ENCODE measurements at places on chromosomes 2 and 18. TPM values are rescaled to one million over a fixed set of nuclear protein-coding genes. Genes with fewer than 3 reads are reported as not detected.

The GDF7 gene
- total RNA-seq, result 11.8 TPM

The DNPEP gene
- 26.0 TPM for total RNA-seq

The CHRNG gene
- not detected for total RNA-seq

The ANKRD62 gene
- 1.9 TPM for total RNA-seq

The FSIP2 gene
- 46.2 TPM for total RNA-seq

The FRZB gene
- 3.9 TPM for total RNA-seq

The CELF4 gene
- total RNA-seq, result 5.3 TPM

The NAT8 gene
- not detected for total RNA-seq

The CYTIP gene
- total RNA-seq, result 18.8 TPM

The FKBP7 gene
- 109 TPM for total RNA-seq

The DRC1 gene
- total RNA-seq, result not detected

The DLGAP1 gene
- 20.7 TPM for total RNA-seq

The NCKAP5 gene
- total RNA-seq, result 7.9 TPM

The KCNG2 gene
- total RNA-seq, result 2.6 TPM

The MIB1 gene
- total RNA-seq, result 53.0 TPM

The TEX44 gene
- total RNA-seq, result 0.48 TPM

The RRM2 gene
- total RNA-seq, result 4.3 TPM

The STPG4 gene
- total RNA-seq, result 8.4 TPM

The SIX3 gene
- total RNA-seq, result not detected

The CCDC195 gene
- total RNA-seq, result not detected

The SPC25 gene
- not detected for total RNA-seq

The TWIST2 gene
- 32.0 TPM for total RNA-seq

The LRRC30 gene
- total RNA-seq, result 3.4 TPM

The BIN1 gene
- total RNA-seq, result 47.7 TPM

The TFCP2L1 gene
- 1.2 TPM for total RNA-seq

The ACMSD gene
- total RNA-seq, result 3.1 TPM

The GAREM1 gene
- total RNA-seq, result 5.1 TPM

The CLASP1 gene
- 38.8 TPM for total RNA-seq

The KCNK3 gene
- total RNA-seq, result 11.8 TPM

The APLF gene
- 13.5 TPM for total RNA-seq

The CHCHD5 gene
- 5.5 TPM for total RNA-seq

The C1D gene
- 71.7 TPM for total RNA-seq

The CNTNAP5 gene
- 2.6 TPM for total RNA-seq

The CYB5A gene
- total RNA-seq, result 18.1 TPM

The SLC9A2 gene
- 5.1 TPM for total RNA-seq

The ANKRD30B gene
- total RNA-seq, result 1.4 TPM

The CLHC1 gene
- 116 TPM for total RNA-seq
